GM19239 (cell line): ENCODE measurements at places on chromosomes 5 and 9.

- DNase-seq: no peak
These were observed 70.8 kb downstream of the PRELID2 start for GRCh38 chr5:145764325-145764724.

DNA sequence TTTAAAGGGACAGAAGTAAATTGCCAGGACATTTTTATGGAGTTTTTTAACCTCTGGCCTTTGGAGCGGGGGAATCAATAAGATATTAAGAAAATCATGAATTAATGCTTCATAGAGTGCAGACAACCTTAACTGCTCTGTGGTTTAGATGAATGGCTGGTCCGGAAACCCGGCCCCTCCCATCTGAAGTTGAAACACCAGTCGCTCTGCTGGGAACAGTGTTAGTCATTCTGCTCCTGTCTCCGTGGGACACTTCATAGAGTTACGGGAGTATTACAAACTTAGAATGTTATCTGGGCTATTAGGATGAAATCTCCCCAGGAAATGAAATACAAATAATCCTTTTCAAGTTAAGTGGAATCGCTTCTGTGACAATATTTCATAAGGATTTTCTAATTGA is 110.1 kb upstream of the IRX2 start:
- DNase-seq: no peak

DNA sequence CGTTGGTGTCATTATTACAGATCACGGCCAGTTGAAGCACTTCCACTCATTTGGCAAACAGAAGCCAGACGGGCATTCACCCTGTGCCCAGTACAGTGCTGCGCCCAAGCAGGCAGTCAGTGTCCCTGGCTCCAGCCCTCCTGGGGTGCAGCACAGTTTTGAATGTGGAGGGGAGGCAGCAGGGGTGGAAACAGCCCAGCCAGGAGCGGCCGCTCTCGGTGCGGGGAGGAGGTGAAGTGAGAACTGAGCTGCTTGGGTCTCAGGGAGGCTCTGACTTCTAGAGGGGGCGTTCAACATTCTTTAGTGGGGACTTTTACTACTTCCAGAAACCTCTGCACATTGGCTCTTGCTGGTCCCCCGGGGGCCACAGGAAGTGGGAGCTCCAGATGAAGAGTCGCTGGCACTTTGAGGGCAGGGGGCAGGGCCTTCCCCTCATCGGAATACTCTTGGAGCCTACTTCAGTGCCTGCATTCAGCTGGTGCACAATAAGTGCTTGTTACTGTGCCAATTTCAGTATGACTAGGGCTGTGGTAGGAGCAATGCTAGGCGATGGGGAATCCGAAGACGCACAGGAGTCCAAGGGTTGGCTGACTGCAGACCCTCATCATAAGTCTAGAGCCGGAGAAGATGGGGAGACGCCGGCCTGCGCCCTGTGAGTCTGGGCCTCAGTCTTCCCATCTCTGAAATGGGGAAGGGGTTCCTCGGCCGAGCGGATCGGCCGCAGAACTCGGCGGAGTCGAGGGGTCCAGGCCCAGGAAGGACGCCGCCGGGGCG is 492 bp upstream of the NEK6 start:
- no peak for DNase-seq

DNA sequence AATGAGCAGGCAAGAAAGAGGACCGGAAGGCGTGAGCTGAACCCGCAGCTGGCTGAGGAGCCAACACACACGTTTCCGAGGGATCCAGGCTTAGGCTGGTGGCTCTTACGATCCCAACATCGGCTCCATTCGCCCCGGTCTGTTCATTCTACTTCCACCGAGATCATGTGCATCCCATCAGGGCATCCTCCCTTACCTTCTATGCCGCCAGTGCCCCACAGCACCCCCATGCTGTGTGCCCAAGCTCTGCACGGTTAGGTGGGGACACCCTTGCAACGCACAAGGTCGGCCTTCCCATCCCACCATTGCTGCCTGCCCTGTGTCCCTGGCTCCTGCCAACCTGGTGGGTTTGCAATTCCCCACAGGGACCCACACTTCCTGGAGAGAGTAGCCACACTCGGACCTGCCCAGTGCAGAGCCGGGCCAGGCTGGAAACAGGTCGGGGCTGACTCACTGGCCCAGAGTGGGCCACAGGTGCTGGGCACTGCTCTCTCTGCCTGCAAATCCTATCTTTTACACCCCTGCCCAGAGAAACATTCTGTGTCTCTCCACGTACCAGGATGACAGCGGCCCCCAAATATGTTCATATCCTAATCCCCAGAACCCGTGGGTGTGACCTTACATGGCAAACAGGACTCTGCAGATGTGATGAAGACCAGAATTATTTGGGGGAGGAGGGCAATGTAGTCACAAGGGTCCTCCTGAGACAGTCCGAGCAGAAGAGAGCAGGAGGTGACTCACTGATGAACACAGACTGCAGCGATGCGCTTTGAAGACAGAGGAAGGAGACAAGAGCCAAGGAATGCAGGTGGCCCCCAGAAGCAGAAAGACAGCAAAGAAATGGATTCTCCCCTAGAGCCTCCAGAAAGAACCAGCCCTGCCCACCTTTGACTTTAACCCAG is 182.2 kb downstream of the AUH start:
- no peak for DNase-seq

DNA sequence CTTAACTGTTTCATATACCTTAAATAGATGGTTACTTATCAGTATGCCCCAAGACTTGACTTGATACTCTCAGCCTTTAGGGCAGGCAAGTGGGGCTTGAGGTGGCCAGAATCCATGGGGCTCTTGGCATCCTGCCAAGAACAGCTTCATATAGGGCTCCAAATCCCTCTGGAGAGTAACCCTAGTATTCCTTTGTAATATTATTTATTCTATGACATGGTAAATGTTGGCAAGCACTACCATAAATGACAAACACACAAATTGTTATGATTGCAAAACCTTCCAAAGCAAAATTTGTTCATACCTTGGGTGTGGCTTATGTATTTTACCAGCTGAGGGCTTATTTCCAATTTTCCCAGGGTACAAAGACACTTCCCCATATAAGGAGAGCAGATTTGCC is 257.4 kb upstream of the TRPC7 start:
- DNase-seq: no peak

DNA sequence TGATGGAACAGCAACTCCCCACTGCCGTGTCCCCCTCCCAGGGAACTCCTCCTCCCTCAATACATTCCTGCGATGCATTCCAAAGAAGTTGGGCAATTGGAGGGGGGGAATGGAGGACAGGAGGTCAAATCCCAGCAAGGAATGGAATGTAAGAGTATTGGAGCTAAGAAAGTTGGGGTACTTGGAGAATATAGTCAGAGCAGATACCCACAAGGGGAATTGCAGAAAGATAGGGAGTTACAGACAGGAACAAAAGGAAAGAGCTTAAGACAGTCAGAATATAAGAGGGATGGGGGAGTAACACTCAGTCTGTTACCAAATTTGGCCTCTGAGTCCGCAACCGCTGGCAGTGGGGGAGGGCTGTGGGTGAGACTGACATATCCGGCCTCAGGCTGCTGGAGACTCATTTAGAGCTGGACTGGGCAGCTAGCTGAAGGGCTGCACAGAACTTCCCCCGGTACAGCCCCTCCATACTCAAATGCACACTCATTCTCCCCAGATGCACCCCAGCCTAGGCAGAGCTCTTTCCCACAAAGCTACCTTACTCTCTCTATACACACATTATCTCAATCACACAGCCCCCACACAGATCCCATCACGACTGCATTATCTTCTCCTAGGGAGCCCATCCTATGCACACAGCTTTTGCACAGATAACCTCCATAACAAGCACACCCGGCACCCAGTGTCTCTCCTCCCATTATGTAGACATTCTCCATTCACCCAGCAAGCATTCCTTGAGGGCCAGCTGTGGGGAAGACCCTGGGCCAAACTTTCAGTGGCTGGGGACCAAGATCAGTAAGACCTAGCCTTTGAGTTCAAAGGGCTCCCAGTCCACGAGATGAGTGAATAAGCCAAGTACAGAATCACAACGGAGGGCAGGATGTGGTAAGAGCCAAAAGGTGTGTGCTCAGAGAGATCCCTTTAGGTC is 3.7 kb downstream of the TLN1 start:
- no peak for DNase-seq

DNA sequence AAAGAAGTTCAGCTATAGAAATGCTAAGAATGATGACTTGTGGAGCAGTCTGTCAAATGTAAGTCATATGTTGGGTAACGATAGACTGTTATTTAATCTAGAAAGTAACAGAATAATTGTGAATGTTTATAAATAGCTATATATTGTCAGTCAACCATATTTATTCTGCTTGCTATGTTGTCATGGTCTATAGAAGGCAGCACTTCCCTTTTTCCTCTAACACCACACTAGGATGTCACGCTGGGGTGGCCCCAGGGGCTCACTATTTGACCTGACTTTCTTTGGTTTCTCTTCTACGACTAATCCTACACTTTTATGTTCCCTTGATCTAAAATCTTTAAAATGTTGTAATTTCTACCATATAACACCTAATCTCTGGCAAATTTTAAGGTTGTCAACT is 20.5 kb downstream of the ERAP2 start:
- no peak for DNase-seq

- DNase-seq: no peak
These were observed 15.5 kb upstream of the SMIM23 start for GRCh38 chr5:171770153-171770552.
